ENCODE measurements at places on chromosomes 16 and 17.

DNA sequence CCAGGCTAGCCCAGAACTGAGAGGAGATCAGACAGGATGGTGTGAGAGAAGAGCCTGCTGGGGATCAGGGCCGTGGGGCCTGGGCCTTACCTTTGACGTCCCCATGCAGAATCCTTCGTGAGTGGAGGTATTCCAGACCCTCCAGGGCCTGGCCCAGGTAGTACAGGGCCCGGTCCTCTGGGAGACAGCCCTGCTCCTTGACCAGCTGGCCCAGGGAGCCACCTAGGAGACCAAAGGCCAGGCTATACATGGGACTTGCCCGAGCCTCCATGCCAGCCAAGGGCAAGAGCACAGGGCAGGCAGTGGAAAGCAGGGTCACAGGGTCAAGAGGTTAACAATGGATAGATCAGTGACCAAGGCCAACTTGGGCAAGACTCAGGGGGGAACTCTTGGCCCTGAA lies 12.1 kb upstream of the SPATA32 start:
- no peak for DNase-seq

GRCh38 chr17:69928611-69929010 lies 146.4 kb upstream of the KCNJ16 start:
- DNase-seq, result no peak

DNA sequence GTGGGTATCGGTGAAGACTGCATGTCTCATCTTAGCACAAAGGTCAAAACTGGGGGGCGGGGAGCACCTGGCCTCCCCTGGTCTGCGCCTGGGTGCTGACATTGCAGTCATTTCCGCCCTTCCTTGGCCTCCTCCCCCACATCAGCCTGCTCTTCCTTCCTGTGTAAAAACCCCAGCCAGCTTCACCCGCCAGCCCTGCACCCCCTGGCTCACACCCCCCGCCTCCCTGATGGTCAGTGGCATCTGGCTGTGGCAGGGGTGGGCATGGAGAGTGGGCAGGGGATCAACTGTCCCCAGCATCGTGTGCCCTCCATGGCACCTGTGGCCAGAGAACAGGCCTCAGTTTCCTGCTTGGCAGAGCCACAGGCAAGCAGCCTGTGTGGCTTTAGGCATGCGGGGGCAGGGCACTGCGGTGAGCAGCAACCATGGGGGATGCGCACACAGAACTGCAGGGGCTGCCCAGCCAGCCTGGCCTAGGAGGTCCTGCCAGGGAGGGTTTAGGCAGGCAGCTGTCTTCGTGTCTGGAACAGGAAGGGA lies 26.5 kb upstream of the LASP1NB start:
- peak; percentile 95 for DNase-seq

DNA sequence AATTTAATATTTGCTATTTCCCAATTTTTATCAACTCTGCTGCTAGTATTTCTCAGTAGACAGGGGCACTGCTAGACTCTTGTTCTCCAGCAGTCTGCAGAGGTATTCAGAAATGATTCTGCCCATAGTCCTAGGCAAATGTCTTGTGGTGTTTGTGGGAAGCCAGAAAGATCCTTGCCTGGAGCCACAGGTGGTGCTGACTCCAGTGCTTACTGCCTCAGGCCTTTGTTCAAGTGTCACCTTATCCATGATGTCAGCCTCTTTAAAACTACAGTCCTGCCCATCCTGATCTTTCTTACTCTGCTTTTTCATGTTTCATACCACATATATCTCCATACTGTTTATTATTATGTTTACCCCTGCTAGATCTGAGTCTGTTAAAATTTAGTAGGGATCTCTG lies 26.5 kb downstream of the ZSWIM7 start:
- DNase-seq, result no peak

DNA sequence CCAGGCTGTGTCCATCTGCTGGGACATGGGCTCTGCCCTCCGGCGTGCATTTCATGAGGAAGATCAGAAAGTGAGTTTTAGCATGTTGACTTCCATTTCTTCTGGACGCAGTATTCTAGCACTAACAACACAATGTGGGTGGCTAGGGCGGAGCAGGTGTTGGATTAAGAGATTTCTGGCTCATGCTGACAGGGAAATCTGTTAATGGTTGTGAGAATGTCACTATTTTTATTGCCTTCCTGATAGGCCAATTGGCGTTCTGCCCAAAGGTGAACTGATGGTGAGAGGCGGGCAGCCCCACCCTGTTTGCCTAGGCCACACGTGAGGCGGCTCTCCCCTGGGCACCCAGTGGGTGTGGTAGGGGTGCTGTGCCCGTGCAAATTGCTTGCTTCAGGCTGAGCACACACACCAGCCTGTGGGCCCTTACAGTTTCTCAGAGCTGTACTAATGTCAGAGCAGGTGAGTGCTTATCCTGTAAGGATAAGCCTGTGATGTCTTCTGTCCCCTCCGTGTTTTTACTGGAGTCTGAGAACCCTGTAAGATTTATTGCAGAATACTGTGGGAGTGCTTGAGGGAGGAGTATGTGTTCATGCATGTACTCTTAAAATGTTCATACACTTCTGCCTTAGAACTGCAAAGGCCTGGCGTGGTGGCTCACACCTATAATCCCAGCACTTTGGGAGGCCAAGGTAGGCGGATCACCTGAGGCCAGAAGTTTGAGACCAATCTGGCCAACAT lies 30.9 kb downstream of the PGS1 start:
- no peak for DNase-seq

DNA sequence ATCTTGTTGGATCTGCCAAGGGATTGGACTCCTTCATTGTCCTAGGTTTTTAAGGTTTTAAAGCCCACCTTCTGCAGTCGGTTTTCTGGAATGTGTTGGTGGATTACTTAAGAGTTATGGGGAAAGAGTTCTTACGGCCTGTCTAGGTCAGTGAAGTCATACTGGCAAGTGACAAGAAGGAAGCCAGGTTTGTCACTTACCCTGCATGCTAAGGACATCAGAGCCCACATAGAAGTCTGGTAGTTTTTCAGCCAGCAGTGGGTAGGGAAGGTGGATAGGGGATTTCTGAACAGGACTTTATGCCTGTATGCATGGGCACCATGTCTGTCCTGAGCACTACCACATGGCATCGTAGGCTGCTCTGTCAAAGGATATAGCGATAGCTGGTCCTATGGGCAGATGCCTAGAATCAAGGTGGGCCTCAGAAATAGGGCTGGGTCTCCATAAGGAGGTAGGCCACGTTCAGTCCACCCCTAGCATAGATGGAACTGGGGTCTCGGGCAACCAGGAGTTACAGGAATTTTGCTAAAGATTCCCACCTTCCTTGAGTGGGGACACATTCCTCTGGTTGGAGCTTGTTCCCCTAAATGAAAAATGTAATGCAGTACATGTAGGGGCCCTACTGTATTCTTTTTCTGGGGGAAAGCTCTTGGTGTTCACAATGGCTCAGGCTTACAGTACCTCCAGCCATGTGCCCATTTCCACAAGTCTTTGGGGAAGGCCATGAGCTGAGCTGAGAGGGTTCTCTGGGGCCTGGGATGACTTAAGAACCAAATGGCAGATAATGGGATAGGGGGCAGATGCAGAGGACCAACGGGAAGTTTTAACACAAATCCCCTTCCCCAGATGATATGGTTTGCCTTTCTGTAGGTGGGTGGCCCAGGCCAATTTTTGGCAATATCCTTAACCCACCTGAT lies 27.5 kb downstream of the TRPV2 start:
- DNase-seq, result no peak

GRCh38 chr16:31063843-31064611 lies 10.0 kb downstream of the ZNF668 start:
- DNase-seq, result no peak

DNA sequence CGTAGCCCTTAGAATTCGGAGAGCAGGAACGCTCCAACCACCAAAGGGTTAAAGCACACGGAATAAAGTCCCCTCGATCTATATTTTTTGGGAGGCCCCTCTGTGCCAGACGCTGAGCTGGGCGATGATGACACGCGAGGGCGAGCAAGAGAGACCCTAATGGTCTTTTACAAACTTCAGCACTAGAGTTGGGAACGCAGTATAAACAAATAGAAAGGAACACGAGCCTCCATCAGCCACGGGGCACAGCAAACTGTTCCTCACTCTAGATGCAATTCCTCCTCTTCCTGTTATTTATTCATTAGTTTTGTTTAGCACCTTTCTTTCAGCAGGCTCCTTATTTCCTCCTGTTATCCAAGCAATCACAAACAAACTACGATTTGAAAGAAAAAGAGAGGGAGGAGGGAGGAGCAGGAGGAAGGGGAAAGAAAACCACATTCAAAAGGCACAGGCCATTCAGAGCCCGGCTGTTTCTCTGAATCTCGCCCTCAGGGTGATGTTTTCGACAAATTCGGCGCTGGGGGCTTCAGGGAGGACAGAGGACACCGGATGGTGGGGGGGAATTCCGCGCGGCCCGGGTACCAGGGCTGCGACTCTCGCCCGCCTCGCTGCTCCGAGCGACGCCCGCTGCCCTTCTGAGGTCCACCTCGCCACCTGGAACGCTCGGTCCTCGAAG lies 1.6 kb downstream of the TOX3 start:
- no peak for DNase-seq

DNA sequence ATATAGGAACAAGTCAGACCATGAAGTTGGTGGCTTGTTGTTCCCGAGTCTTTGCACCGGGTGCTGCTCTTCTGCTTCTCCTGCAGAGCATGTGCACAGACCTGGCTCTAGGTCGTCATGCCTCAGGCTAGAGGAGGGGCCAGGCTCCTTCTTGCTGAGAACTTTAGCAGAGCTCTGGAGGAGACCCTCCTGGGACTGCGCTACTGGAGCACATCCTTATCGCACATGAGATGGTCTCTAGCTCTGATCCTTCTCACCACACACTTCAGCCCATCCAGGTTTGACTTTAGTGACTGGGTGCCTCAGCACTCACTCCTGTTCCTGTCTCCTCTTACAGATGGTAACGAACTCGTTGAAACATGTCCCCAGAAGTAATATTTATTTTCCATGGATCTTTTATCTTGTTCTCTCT lies 14.9 kb downstream of the FOXK2 start:
- no peak for DNase-seq

GRCh38 chr16:73151225-73151624 lies 103.3 kb upstream of the ZFHX3 start:
- DNase-seq, result no peak

- DNase-seq, result no peak
These were observed 75.4 kb downstream of the LITAF start for GRCh38 chr16:11511328-11511727.

GRCh38 chr17:76848670-76849069 lies 19.5 kb upstream of the MGAT5B start:
- no peak for DNase-seq

DNA sequence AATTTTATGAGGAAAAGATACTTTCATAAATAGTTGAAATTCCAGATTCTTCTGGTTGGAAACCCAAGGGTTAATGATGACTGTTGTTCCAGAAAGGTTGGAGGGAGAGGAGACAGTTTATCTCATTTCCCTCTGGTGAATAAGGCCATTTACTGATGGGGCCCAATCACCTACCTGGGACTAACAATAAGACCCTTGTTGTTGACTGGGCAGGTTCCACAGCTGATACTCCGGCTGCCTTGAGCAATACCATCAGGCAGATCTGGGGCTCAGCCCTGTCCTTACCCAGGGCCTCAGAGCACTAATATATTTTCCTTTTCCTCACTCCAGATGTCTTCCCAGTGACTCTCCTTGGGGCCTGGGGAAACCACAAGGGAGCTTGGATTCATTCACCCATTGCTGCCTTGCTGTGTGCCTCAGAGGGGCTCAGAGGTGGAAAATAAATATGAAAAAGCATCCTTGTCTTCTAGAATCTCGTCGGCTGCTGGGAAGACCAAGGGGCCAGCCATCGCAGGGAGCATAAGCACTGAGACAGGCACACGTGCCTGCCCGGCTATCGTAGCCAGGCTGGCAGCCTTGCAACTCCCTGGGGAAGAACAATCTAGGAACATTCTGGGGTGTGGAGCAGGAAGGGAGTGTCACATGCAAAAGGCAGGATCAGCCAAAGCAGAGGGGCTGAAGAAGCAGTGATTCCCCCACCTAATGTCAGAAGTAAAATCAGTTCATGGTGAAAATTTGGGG lies 54.4 kb downstream of the MPRIP start:
- DNase-seq, result no peak

- DNase-seq, result peak; percentile 7
These were observed 244.1 kb upstream of the MON1B start for GRCh38 chr16:76946879-76947278.

GRCh38 chr16:22077700-22078313 lies 14.5 kb upstream of the VWA3A start:
- DNase-seq, result peak; percentile 4

DNA sequence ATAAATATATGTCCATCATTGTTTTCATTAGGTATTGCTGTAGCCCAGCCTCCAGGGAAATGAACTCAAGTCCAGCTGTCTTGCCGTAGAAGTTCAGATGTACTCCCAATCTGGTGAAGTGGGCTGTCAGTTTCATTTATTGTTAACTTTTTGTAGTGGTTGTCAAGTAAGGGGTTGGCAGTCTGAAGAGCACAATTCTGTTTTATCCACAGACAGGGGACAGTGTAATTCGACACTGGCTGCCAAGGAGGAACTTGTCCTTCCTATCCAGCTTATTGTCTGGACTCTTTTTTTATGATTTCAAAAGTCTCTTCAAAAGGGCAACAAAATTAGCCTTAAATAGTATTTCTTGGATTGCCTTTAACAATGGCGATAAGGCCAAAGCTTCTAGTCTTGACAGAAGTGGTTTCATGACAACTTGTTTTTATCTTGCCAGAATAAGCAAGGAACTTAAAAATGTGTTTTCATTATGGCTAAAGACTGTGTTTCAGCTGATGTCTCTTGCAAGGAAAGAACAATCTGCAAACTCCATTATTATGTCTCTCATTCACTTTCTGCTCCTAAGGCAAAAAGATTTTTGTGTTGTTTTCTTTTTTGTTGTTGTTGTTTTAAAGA lies 73.9 kb upstream of the TANC2 start:
- no peak for DNase-seq

- DNase-seq, result peak; percentile 94
These were observed 47.5 kb downstream of the ADCY7 start for GRCh38 chr16:50313596-50314478.

- peak; percentile 47 for DNase-seq
These were observed 2.2 kb downstream of the SP2 start for GRCh38 chr17:47898241-47898640.

- no peak for DNase-seq
These were observed 72.2 kb downstream of the MAF start for GRCh38 chr16:79528338-79528737.

- no peak for DNase-seq
These were observed 72.6 kb upstream of the COX10 start for GRCh38 chr17:13996748-13997147.

- peak; percentile 76 for DNase-seq
These were observed 4.0 kb downstream of the HIC1 start for GRCh38 chr17:2058586-2059546.

DNA sequence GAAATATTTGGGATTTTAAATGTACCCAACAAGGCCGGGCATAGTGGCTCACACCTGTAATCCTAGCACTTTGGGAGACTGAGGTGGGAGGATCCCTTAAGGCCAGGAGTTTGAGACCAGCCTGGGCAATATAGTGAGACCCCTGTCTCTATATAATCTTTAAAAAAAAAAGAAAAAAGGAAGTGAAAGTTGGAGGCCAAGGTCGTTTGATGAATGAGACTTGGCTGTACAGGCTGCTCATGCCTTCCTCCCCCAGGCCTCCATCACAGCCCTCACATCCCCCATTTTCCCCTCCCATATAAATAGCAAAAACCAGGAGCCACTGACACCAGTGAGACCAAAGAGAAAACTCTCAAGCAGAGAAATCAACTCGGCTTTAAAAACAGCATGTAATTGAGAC lies 3.3 kb upstream of the CA7 start:
- DNase-seq, result no peak

GRCh38 chr17:35390663-35391062 lies 17.2 kb upstream of the SLFN11 start:
- no peak for DNase-seq

Measured in HL-60 (cell line).